NCI-H526 treated with DMSO at 0.1 percent for 48 hours (cell line): ENCODE measurements at places on chromosomes 11 and 22.

DNA sequence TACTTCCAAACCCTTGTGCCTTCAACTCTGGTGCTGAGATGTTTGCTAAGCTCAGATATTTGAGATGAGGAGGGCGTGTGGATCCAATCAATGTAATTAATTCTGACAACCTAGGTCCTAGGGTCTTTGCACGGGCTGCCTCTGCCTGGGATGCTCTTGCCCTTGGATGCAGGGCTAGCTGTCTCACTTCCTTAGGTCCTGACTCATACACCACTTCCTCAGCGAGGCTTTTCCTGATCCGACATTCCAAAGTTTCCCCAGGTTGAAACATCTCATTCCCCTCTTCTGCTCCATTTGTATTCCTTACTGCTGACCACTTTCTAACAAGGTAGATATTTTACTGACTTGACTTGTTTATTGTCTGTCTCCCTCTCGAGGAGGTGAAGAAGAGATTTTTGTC is 43.0 kb upstream of the NTM start:
- no peak for DNase-seq

GRCh38 chr11:114566276-114566675 is 6.6 kb upstream of the NXPE1 start:
- no peak for DNase-seq

DNA sequence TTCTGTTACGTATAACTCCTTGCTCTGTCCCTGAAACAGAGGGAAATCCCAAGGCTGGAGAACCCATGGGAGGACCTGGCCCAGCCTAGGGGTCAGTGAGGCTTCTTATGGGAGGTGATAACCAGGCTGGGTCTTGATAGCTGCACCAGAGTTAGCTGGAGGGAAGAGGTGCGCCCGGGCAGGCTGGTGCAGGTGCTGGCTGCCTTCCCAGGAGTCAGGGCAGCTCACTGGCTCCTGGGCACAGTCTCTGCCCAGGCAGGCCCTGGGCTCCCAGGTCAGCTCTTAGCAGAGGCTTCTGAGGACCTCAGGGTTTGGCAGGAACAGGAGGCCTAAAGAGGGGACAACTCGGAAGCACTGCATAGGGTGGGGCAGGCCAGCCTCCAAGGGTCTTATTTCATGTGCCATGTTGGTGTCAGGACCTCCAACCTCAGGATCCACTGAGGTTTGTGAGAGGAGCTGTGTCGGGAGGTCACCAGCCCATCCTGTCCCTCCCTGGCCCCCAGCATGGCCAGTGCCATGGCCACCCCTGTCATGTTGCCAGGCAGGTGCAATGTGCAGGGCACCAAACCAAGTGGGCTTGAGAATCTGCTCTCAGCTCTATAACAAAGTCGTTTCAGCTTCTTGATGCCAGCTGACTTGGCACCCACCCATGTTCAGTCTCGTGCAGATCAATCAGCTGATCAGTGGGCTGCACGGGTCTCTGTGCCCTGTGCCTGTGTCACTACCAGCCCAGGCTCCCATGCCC is 20.5 kb upstream of the CELSR1 start:
- no peak for DNase-seq

- no peak for DNase-seq
Measured at GRCh38 chr11:129268371-129268770, 76.2 kb upstream of the ARHGAP32 start.

GRCh38 chr11:47916361-47916841 is 64.0 kb upstream of the PTPRJ start:
- DNase-seq = no peak

DNA sequence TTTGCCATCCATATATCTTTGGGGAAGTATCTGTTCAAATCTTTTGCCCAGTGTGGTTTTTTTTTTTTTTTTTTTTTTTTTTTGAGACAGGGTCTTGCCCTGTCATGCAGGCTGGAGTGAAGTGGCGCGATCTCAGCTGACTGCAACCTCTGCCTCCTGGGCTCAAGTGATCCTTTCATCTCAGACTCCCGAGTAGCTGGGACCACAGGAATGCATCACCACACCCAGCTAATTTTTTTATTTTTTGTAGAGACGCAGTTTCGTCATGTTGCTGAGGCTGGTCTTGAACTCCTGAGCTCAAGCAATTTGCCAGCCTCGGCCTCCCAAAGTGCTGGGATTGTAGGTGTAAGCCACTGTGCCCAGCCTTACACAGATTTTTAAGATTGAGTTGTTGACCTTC is 4.8 kb upstream of the FAM118A start:
- DNase-seq = no peak

DNA sequence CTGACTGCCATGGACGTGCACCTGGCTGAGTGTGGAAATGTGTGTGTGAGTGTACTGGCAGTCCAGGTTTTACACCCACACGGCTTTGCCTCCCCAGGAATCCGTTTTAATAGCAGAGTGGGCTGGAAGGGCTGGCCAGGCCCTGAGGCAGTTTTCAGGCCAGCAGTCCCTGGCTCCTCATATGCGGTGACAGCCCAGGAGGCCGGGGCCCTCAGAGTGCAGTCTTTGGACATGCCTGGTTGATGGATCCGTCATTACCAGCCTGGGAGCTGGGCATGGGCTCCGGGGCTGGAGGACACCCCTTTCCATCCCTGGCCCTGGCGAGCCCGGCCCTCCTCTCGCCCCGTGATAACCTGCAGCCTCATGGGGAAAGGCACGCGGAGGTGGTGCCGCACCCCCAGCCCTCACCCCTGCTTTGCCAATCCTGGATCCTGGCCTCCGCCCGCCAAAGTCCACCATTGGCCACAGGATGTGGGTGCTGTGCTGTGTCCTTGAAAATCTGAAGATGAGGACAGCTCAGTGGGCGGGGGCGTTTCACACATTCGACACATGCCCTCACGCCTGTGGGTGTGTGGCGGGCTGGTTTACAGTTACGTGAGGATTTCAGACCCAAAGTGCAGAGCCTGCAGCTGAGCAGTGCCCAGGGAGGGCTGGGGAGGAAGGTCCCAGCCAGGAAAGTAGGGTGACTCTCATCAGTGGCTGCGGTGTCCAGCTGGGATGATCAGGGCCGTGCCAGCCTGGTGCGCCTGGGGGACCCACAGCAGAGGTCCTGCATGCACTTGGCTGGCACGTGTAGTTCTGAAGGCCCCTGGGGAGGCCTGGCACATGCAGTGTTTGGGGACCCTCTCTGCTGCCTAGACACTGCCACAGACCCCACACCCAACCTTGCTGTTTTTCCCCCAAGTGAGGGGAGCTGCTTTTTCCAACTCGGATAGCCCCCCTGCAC is 55.1 kb downstream of the RTN4R start:
- no peak for DNase-seq
